Astrocyte (in vitro differentiated cells and primary cell): ENCODE measurements at places on chromosomes 3 and 15.
A peak's percentile ranks its signal among the peaks of the same experiment; 100 is the strongest.

GRCh38 chr3:32414522-32415202, 23.0 kb downstream of the CMTM7 start:
- DNase-seq: peak; percentile 79

DNA sequence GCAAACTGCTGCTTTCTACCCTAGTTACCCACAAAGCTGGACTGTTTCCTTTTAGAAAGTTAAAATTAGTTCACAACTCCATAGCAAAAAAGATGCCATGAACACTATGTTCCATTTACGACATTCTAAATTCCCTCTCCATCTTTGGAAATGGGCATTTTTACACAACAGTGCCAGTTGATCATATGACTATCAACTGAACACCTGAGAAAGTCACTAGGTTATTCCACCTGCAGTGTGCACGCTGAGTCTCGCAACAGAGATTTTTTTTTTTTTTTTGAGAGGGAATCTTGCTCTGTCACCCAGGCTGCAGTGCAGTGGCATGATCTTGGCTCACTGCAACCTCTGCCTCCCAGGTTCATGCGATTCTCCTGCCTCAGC, 120.3 kb downstream of the SNRK start:
- no peak for DNase-seq

DNA sequence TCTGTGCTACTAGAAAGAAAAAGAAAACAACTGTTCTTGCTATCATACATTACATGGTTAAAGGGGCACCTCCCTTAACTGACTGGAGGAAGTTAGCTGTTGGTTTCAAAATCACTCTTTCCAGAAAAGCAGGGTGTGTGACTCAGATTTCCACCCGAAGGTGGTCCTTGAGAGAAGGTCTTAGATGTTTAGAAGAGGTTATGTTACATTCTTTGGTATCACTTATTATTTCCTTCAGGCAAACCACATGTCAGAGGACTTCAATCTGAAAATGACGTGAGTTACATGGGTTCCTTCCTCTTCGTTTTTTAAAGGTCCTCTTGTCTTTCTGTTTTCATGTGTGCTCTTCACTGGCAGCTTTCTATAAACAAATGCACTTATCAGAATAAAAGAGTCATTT, 307.9 kb upstream of the CBLB start:
- peak; percentile 23 for DNase-seq

DNA sequence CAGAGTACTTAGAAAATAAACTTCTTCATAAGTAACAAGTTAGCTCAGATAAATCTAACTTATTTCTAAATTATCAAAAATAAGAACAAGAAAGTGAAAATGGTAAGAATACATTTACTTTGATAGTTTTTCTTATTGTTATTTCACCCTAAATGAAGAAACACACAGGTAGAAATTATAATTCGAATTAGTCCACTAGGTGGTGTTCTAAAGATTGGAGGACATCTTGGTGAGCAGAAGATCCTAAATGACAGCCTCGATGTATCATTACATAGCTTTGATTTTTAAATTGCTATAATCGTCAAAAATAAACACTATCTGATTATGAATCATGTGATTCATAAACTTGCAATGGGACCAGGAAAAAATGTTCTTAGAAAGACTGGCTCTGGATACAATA, 280.8 kb upstream of the UBE2E2 start:
- DNase-seq: no peak

GRCh38 chr3:121979734-121980449, 42.2 kb downstream of the ILDR1 start:
- DNase-seq: no peak

DNA sequence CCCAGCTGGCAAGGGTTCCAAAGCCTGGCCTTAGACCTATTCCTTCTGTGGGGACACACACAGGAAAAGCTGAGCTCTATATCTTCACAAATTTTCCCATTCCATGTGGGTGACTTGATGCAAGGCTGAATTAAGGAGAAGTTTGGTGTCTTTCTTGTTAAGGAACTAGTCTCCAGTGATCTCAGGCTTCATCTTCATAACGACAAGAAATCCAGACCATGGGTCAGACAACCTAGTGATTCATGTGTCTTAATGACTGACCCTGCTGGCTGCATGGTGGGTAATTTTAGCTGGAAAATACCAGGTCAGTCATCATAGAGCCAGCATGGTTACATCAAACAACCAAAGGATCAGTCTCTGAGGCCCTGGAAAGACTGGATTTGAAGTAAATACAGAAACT, 112.7 kb upstream of the SLC4A7 start:
- peak; percentile 65 for DNase-seq

GRCh38 chr3:11653298-11654055, 9.8 kb upstream of the VGLL4 start:
- DNase-seq: no peak

DNA sequence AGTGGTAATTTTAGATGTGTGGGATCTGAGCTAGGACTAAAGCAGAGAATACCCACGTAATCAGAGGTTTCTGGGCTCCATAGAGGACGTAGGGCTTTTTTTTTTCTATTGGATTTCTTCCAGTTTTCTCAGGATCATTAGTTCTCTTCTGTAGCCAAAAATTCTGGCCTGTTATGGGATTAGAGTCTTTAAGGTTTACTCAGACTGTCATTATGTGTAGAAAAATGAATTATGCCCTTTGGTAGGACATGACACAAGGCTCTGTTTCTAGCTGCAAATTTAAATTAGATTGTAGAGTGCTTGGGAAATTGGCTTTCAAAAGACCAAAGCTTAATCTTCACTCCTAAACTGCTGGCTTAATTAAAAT, 1.9 kb downstream of the SETD5 start:
- no peak for DNase-seq

DNA sequence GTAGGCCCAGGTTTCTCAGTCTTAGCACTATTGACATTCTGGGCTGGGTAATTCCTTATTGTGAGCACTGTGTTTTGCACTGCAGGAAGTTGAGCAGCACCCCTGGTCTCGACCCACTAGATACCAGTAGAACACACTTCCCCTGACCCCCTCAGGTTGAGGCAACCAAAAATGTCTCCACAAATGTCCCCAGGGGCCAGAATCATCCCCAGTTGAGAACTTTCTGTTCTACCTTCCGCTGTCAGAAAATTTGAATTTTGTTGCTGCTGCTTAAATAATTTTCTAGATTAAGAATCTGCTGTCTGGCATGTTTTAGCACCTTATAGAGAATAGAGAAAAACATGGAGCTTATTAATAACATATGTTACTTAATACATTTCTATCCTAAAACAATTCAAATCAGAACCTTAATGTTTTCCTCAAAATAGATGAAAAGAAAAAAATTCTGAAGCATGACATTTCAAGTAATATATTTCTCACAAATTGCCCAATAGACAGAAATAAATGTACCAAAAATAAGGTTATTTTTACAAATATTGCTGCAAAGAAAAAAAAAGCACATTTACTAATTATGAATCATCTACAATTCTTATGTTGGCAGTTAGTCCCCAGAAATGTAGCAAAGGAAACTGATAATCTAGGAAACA, 13.2 kb upstream of the THRB start:
- no peak for DNase-seq

- DNase-seq: peak; percentile 26
Observed at GRCh38 chr3:64223791-64224745, 1.2 kb downstream of the PRICKLE2 start.

DNA sequence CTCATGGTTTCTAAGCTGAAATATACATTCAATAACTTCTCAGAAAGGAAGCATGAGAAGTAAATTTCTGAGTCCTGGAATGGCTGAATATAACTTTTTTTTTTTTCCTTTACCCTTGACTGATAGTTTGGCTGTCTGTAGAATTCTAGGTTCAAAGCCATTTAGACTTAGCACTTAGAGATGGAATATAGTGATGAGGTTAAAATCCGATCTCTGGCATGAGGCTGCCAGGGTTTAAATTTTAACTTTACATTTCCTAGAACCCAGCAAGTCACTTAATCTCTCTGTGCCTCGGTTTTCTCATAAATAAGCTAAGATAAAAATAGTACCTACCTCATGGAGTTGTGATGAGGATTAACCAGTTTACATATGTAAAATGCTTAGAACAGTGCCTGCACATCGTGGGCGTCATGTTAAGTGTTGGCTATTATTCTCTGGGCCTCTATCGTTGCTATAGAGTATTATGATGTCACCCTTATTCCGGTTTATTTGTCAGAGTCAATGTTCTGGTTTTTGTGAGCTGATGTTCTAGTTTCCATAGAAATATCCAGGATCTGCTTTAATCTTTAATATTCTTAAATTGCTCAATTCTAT, 199.8 kb upstream of the TLE3 start:
- no peak for DNase-seq

DNA sequence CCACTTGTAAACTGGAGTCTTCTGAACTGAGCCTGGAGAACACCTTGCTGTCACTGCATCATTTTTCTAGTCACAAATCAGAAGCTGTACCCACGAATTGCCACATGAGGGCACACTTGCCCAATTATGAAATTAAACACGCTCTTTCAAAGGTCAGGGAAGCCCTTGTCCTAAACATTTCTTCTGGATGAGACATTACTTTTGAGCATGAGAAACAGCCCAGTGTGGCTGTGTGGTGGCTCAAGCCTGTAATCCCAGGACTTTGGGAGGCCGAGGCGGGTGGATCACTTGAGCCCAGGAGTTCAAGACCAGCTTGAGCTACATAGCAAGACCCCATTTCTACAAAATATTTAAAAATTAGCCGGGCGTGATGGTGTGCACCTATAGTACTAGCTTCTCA, 27.5 kb upstream of the CFAP161 start:
- DNase-seq: peak; percentile 64

DNA sequence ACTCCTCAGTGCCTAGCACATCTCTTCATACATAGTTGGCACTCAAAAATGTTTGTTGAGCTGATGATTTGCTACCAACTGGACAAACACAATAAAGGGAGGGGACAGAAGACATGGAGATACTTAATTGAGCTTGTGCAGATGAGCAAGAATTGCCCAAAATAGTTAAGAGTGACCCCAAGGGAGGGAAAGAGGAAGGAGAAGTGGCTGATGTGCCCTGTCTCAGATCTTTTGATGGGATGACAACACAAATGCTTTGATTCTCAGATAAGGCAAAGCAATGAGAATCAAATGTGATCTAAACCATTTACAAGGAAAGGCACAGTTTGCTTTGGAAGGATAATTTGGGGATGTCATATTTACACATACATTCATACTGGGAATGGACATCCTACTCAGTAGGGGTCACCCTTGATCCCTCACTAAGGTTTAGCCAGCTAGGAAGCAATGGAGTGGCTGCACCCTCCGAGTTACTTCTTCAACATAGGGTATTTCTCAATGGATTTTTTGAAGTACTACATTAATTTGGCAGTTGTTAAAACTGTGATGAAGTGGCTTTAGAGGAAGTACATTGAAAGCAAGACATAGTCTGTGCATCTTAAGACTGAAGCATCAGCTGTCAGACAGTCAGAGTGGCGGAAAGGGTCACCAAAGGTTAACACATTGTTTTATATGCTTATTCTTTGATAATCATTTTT, 21.9 kb upstream of the SSR3 start:
- DNase-seq: no peak

DNA sequence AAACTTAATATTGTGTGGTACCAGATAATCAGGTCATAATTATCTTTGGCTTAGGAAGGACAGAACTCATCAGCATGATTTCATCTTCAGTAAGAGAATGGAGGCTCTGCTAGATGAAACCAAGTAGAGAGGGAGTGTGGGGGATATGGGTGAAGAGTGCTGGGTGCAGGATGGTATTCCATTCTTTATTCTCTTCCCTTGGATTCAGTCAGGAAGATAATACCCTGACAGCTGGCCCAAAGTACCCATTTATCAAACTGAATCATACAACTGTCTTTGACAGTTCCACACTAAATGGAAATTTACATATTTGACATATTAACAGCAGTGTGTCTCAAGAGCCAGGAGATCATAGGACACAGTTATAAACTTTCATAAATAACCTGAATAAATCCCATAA, 44.7 kb downstream of the GOLIM4 start:
- no peak for DNase-seq

DNA sequence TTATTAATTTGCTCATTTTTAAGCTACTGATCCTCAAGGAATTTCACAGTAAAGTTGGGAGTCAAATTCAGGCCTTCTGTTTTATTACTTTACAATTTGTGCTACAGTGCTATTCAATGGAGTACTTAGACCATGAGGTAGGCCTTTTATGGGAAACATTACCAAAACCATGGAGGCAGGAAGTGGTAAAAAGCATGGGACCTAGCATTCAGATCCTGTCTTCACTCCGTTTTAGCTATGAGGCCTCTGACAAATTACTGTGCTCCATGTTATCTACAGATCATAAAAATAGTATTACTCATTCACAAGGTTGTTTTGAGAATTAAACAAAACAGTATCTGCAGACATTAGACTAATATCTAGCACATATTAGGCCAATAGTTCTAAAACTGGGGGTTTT, 140.6 kb upstream of the SLITRK3 start:
- peak; percentile 41 for DNase-seq

- DNase-seq: no peak
Observed at GRCh38 chr15:70669006-70669602, 94.3 kb downstream of the UACA start.

- no peak for DNase-seq
Observed at GRCh38 chr3:106036696-106037095, 167.9 kb upstream of the CBLB start.

DNA sequence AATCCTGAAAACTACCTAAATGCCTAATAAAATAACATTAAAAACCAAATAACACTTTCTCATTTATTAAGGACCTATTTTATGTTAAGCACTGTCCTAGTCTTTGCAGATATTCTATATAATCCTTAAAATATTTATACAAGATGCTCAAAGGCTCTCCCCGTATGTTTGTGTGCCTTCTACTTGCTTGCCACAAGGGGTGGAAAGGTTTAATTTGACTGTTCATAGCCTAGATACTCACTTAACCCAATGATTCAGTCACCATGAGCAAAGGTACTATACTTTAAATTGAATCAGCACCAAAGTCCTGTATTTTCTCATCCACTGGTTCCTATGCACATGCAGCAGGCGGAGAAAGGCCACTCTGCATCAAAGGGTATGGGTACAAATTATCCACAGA, 32.0 kb downstream of the LSAMP start:
- no peak for DNase-seq

DNA sequence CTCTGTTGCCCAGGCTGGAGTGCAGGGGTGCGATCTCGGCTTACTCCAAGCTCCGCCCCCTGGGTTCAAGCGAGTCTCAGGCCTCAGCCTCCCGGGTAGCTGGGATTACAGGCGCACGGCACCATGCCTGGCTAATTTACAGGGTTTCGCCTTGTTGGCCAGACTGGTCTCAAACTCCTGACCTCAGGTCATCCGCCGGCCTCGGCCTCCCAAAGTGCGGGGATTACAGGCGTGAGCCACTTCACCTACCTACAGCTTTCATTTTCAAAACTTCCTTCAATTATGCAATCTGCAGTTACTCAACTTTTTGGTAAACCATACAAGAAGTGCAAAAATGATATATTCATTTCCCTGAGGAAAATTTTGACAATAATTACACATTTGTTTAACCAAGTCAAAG, 14.0 kb downstream of the NANOGP8 start:
- DNase-seq: no peak

GRCh38 chr15:99547517-99547916, 18.3 kb upstream of the MEF2A start:
- DNase-seq: no peak

GRCh38 chr3:196689941-196690660, 21.9 kb downstream of the CEP19 start:
- DNase-seq: no peak
